ENCODE measurements at places on chromosomes 12 and 14. TPM values are rescaled to one million over a fixed set of nuclear protein-coding genes. Genes with fewer than 3 reads are reported as not detected.

GRCh38 chr14:98085751-98086150 is 1186.2 kb downstream of the BCL11B start:
- no peaks in the 10 kb centered on the region for H3K27me3 ChIP-seq
- H3K4me3 ChIP-seq = no peak overlapping the region
- no peaks in the 10 kb centered on the region for H3K36me3 ChIP-seq
- no peaks in the 10 kb centered on the region for H3K4me1 ChIP-seq

DNA sequence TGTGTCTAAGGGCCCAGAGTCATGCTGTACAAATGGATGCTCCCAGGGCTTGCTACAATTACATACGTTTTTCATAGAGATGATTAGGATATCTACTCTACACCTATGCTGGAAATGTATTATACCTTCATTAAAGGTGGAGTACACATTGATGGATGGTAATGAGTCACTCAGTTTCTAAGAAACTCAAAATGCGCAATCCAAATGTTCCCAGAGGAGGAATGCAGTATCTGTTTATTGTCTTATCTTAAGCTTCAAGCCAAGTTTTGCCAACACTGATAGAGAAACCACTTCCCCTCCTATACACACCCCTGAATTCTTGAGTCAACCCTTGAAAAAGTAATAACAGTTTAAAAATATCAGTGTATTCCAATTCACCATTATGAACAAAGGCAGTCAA is 266.6 kb upstream of the FAR2 start:
- no peak overlapping the region for H3K27ac ChIP-seq
- no peak overlapping the region for H3K4me3 ChIP-seq
- no peaks in the 10 kb centered on the region for H3K36me3 ChIP-seq
- no peaks in the 10 kb centered on the region for H3K27me3 ChIP-seq

DNA sequence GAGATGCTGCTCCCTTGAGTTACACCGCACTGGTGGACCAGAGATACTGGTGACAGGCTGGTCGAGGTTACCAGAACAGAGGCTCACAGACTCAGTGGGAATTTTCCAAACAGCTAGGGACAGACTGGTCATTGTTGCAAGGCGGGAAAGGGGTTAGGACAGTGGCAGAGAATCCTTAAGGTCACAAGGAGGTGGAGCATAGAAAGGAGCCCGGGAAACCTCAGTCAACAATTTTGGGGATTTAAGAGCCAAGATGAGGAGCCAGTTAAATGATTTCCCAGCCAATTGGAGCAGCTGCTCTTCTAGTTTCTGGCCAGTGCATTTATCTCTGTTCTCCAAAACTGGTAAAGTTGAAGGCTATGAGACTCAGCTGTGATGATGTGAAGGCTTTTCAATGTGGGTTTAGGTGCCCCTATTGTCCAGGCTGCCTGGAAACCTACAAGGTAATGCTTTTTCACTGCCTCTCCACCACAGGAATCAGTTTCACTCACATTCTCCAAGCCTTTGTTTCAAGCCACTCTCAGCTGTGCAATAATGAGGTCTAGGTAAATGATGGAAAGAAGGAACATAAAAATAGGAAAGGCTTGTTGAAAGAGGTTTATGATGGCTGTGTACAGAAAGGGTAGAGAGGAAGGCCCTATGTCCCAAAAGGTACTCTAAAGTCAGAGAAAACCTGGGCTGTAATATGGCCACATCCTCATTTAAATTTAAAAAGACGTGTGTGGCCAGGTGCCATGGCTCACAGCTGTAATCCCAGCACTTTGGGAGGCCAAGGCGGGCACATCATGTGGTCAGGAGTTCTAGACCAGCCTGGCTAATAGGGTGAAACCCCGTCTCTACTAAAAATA is 7.0 kb upstream of the TNS2 start:
- peaks cover 1% of the 10 kb centered on the region for H3K36me3 ChIP-seq
- peaks cover 61% of the 10 kb centered on the region for H3K4me1 ChIP-seq
- H3K27ac ChIP-seq = peak overlapping the region; percentile 99
- H3K4me3 ChIP-seq = no peak overlapping the region

PIWIL1 gene
- total RNA-seq = 0.39 TPM

GYS2 gene
- not detected for total RNA-seq

MYF6 gene
- not detected for total RNA-seq

CEP170B gene
- total RNA-seq = 17.6 TPM

Measured in adrenal gland (tissue), 19 donors.